SJCRH30 (cell line): ENCODE measurements at places on chromosomes 2 and 18. TPM values are rescaled to one million over a fixed set of nuclear protein-coding genes. Genes with fewer than 3 reads are reported as not detected.

GRCh38 chr2:159090514-159091201 lies 122.2 kb downstream of the TANC1 start:
- DNase-seq, result no peak
- H3K4me3 ChIP-seq, result no peak overlapping the region
- H3K27ac ChIP-seq, result no peak overlapping the region
- no peaks in the 10 kb centered on the region for H3K27me3 ChIP-seq

DNA sequence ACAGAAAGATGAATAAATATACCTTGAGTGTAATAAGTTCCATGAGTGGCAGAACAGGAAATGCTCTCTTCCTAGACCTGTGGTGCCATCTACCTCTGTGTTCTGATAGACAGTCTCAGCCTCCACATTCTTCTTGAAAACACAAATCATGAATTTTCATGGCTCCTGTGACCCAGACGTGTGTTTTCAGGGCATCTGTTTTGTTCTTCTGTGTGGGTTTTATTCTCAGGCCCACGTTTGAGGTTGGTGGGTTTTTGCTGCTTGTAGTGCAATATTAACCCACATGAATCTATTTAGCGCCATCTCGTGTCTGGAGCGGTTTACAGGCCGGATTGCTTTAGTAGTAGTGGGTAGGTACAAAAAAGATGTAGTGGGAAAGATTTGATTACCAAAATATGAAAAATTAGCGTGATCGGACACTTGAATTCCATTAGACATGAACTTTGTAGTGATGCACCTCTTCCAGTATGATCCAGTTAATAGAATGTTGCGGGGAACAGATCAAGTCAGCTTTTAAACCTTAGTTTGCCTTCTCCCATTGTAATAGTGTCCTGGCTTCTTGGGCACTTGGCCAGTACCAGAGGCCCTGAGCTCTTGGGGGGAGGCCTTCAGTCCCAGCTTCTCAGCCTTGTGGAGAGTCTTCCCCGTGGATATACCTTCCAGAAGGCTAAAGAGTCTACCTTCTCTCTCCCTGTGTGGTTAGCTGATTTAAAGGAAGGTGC lies 256.5 kb downstream of the TPGS2 start:
- peak; percentile 5 for DNase-seq
- H3K27me3 ChIP-seq, result no peaks in the 10 kb centered on the region
- H3K36me3 ChIP-seq, result no peaks in the 10 kb centered on the region
- H3K27ac ChIP-seq, result no peak overlapping the region
- no peak overlapping the region for H3K4me3 ChIP-seq
- no peaks in the 10 kb centered on the region for H3K4me1 ChIP-seq

- H3K36me3 ChIP-seq, result no peaks in the 10 kb centered on the region
- H3K27me3 ChIP-seq, result no peaks in the 10 kb centered on the region
- DNase-seq, result no peak
- no peak overlapping the region for H3K27ac ChIP-seq
- no peak overlapping the region for H3K4me3 ChIP-seq
Observed at GRCh38 chr18:7954238-7954637, 387.1 kb downstream of the PTPRM start.

DNA sequence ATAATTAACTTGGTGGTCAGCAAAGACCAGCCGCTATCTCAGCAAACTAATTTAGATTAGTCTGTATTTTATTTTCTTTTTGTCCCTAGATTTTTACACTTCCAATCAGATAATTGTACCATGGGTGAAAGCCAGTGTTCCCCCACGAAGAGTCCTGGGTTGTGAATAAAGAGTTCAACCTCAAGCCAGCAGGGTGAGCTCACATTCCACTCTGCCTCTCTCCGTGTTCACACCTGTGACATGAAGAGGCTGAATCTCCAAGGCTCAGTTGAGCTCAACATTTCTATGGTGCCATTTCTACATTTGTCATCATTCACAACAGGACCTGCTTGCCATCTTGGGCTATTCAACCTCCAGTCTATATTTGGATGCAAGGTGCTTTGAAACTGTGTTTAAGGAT lies 771.5 kb downstream of the GALR1 start:
- H3K4me3 ChIP-seq, result no peak overlapping the region
- H3K27ac ChIP-seq, result no peak overlapping the region
- no peaks in the 10 kb centered on the region for H3K36me3 ChIP-seq
- no peaks in the 10 kb centered on the region for H3K4me1 ChIP-seq

DNA sequence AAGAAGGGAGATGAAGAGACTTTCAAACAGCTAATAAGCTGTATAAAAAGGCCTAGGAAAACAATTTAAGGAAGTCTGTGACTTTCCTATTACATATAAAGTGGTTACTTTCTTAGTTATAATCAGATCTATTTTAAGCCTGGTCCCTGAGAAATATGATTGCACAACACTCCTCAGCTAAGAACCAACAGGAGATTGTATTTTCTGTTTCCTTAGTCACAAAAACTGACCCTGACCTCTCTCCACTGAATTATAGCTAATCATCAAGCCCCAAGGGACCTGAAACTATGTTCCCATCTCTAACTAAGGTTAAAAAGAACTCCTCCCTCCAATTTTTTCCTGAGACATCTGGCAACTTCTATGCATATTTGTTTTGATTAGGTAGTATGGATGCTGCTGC lies 106.9 kb downstream of the ROCK1 start:
- H3K27me3 ChIP-seq, result no peaks in the 10 kb centered on the region
- 0 out of 2 replicates have a peak, but pooled peaks cover 4% of the 10 kb centered on the region for H3K36me3 ChIP-seq
- no peak overlapping the region for H3K4me3 ChIP-seq
- no peaks in the 10 kb centered on the region for H3K4me1 ChIP-seq

- H3K36me3 ChIP-seq, result no peaks in the 10 kb centered on the region
- no peaks in the 10 kb centered on the region for H3K27me3 ChIP-seq
- H3K4me1 ChIP-seq, result peaks cover 30% of the 10 kb centered on the region
- H3K27ac ChIP-seq, result no peak overlapping the region
- H3K4me3 ChIP-seq, result no peak overlapping the region
Observed at GRCh38 chr2:27710640-27711430, 47.1 kb downstream of the SLC4A1AP start.

GRCh38 chr2:28678944-28679343 lies 72.7 kb upstream of the PPP1CB start:
- peaks cover 33% of the 10 kb centered on the region for H3K4me1 ChIP-seq
- DNase-seq, result no peak
- no peak overlapping the region for H3K4me3 ChIP-seq
- H3K27me3 ChIP-seq, result no peaks in the 10 kb centered on the region
- no peak overlapping the region for H3K27ac ChIP-seq
- no peaks in the 10 kb centered on the region for H3K36me3 ChIP-seq

DNA sequence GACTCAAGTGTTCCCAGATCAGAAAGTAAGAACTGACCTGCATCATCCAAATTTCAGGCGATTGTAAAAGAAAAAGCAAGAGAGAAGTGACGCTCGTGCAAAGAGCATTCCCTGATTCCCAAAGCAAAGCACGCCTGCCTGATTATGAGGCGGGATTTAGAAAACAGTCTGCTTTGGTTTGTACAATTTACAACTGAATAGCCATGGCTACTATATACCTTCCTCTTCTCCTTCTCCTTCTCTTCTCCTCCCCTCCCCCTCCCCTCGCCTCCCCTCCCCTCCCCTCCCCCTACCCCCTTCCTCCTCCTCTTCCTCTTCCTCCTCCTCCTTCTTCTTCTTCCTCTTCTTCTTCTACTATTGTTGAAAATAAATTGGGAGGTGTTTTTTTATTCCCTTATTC lies 782.9 kb downstream of the GALR1 start:
- no peak overlapping the region for H3K4me3 ChIP-seq
- no peak overlapping the region for H3K27ac ChIP-seq
- no peaks in the 10 kb centered on the region for H3K27me3 ChIP-seq
- no peaks in the 10 kb centered on the region for H3K4me1 ChIP-seq
- H3K36me3 ChIP-seq, result no peaks in the 10 kb centered on the region

DNA sequence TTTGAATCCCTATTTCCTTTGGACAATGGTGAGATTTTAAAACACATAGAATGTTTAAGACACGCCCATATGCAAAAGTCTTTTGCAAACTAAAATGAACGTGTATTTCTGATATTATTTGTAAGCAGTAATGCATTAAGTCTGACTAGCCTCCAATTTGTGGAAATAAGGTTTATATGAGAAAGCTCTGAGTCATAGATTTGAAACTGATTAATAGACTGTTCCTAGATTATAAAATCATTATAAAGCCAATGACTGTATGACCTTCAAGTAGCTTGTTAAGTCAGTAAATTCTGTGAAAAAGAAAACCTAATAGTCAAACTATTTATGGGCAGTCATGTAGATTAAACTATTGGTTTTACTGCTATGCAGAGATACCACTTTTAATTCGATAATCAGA lies 12.8 kb upstream of the EFEMP1 start:
- no peak overlapping the region for H3K27ac ChIP-seq
- H3K27me3 ChIP-seq, result no peaks in the 10 kb centered on the region
- no peaks in the 10 kb centered on the region for H3K36me3 ChIP-seq

DNA sequence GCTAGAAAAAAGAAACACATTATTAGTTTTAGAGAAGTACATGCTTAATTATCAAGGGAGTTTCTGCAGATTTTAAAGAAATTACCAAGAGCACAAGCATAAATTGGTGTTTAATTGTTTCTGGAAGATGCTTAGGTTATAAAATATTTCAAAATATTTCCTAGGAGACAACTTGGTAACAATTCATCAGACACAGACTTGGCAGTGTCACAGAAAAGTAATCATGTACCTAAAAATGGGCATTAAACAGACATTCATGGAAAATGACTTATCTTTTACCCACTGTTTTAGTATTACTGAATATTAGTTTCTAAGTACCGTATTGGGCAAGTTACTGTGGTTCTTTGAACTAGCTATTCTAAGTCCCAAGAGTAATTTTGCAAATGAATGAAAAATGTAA lies 428.8 kb upstream of the LYPD1 start:
- no peaks in the 10 kb centered on the region for H3K36me3 ChIP-seq
- H3K27ac ChIP-seq, result no peak overlapping the region
- no peak overlapping the region for H3K4me3 ChIP-seq
- DNase-seq, result no peak
- no peaks in the 10 kb centered on the region for H3K27me3 ChIP-seq

DNA sequence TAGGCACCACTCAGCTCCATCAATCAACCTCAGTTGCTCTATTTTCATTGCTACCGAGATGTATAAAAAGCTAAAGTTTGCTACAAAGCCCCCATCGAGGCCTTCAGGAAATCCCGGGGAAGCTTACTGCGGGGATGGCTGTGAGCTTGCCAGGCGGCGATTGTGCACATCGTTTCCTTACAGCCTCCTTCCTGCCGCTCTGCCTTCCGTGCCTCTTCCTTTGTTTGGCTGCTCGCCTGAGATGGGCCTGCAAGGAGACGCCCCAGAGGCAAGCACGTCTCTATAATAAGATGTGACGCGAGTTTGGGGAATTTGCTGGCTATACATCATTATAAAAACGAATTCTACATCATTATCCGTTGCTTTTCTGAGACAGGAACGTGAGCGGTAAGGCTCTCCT lies 41.6 kb downstream of the DHRS9 start:
- H3K27ac ChIP-seq, result no peak overlapping the region
- 0 out of 2 replicates have a peak, but pooled peaks cover 5% of the 10 kb centered on the region for H3K27me3 ChIP-seq
- H3K36me3 ChIP-seq, result no peaks in the 10 kb centered on the region
- DNase-seq, result no peak
- no peaks in the 10 kb centered on the region for H3K4me1 ChIP-seq

DNA sequence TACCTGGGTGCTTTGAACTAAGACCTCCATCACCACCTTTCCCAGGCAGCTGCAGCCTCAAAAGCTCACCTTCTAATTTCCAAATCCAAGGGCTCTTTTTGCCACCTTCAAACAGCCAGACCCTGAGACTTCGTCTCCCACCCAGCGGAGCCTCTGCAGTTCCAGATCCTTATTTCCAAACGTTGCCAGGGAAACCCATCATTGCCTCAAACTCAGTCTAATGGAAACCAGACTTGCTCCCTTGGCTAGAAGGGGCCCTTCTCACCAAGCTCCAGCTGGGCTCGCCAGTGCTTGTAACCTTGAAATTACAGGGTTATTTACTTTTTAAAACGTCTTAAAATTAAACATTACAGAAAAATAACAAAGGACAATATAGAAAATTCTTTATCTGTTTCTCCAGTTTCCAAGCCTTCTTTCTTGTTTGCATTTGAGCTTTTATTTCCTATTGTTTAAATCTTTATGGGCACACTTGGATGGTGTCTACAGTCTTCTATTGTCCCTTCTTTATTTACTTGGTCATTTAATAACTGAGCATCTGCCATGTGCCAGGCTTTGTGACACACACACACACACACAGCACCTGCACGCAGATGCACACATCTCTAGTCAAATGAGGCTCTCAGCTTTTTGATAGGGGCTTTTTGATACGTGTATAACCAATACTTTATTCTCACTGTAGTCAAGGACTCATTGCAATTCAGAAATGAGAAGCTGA lies 36.1 kb downstream of the TRPM8 start:
- no peaks in the 10 kb centered on the region for H3K4me1 ChIP-seq
- H3K4me3 ChIP-seq, result no peak overlapping the region
- H3K36me3 ChIP-seq, result no peaks in the 10 kb centered on the region
- no peak overlapping the region for H3K27ac ChIP-seq
- H3K27me3 ChIP-seq, result peaks cover 4% of the 10 kb centered on the region; the same call in 1 of the 2 replicates

Gene MEP1B
- total RNA-seq, result not detected in 2 replicates
